Activated T-cell treated with anti-CD3 and anti-CD28 coated beads for 48 hours (primary cell): ENCODE measurements at places on chromosomes 5 and 9.

- DNase-seq: no peak
Observed at GRCh38 chr5:36177715-36178523, 26.0 kb downstream of the SKP2 start.

- no peak for DNase-seq
Observed at GRCh38 chr9:131695836-131696460, 43.9 kb downstream of the RAPGEF1 start.

DNA sequence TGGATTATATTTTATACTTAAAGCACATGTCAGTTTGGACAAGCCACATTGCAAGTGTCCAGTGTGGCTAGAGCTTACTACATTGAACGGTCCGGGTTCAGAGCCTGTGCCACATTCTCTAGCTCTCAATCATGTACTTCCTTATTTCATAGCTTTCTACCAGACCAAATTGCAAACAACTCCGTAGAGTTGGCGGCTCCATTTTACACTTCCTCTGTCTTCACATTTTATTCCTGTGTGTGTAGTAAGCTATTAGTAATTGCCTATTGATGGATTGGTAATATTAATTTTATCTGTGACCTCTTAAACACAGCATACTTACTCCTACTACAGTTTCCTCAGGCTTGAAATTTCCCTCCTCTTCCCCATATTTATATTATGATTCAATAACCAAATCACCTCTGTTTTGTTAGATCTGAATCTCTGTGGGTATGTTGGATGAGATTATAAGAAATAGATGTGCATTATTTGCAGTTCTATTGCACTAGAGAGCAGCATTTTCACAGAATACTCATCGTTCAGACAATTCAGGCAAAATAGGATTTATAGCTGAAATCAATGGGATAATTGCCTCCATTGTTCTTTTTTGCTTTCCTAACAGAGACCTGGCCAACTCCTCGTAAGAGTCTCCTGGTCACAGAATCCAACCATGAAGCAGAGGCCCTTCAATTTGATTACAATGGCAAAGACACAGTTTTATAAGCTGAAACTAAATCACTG is 29.0 kb upstream of the C9orf72 start:
- no peak for DNase-seq

DNA sequence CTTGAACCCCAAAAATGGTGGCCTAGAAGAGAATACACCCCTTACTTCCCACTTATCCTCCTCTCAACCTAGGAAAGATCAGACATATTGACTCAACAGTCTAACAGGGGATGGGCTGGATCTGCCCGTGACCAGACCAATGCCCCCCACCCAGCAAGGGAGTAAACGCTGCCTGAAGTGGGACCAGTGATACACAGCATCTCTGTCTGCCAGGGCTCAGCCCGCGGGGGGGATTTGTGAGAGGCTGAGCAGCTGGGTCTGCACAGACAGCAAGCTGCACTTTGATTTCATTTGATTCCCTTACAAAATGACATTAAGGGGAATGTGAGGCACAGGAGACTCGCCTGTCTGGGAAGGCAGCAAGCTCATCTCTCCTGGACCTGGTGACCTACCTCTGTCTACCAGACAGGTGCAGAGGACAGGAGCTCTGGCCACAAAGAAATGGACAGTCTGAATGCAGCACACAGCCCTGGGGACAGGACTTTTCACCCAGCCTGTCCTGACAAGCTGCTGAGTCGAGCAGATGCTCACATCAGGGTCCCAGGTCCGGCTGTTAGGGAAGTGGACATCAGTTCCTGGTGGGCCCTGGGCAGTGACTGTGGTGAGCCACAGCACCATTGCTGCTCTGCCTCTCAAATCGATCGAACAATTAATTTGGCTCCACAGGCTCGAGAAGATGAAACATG is 79.9 kb downstream of the RGS3 start:
- no peak for DNase-seq

DNA sequence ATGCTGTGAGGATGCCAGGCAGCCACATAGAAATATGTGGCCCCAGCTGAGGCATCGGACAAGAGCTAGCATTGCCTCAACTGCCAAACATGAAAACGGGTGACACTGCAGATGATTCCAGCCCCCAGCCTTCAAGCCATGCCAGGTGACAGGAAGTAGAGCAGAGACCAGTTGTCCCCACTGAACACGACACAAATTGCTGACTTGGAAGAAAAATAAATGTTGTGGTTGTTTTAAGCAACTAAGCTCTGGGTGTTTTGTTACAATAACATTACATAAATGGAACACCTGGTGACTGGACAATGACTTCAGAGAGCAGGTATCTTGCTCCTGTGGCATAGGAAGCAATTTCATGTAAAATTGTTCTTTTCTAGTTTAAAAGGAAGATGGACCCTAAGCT is 154.2 kb downstream of the KIF4B start:
- no peak for DNase-seq

DNA sequence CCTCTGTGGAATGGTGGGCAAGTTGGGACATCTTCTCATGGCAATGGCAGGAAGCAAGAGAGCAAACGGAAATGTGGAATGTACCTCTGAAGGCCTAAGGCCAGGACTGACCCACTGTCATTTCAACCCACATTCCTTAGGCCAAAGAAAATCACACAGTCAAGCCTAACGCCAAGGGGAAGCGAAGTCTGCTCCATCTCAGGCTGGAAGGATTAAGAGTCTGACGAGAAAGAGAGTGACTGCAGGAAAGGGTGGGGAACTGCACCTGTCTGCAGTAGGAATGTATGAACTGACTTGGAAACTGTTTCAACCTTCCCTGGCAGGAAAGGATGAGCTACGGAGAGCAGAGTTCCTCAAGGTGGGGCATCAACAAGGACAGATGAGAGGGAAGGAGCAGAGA is 90.2 kb upstream of the TAS2R1 start:
- DNase-seq: no peak

DNA sequence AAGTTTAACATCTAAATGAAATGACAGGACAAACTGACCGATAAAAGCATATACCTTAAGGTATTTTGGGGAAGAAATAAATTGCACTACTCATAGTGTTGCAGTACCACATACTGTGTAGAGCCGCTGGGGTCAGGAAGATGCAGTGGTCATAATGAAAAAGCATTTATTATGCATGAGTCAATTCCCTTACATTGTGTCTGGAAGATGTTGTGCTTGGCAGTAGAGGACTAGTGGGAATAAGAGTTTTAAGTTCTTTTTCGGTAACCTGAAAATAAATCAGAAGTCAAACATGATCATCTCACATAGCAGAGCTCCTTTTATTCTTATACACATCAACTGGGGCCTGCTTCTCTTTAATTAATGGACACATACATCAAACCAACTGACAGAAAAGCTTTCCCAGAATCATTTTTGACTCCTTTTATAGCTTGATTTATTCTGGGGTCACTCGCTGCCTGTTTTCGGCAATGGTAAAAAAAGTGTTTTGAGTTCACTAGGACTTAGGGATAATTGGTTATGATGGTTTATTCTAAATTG is 262.5 kb upstream of the CHD1 start:
- no peak for DNase-seq

DNA sequence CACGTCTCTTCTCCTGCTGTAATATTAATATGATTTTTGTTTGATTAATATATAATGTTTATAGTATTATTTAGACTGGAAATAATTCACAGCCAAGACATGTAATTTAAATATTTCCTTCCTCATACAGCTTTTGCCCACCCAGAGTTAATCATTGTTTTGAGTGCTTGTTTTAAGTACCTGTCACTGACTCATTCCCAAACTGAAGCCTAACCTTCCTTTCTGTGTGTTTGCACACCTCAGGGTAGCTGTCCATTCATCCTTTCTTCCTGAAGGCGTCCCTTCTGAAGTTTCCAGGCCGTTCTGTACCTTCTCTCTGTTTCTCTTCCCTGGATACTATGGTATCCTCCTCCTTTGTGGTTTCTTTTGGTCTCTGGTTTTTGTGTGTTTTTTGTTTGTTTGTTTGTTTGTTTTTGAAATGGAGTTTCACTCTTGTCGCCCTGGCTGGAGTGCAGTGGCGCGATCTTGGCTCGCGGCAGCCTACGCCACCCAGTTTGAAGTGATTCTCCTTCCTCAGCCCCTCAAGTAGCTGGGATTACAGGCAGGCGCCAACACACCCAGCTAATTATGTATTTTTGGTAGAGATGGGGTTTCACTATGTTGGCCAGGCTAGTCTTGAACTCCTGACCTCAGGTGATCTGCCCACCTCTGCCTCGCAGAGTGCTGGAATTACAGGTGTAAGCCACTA is 312.4 kb downstream of the DOCK8 start:
- DNase-seq: no peak

DNA sequence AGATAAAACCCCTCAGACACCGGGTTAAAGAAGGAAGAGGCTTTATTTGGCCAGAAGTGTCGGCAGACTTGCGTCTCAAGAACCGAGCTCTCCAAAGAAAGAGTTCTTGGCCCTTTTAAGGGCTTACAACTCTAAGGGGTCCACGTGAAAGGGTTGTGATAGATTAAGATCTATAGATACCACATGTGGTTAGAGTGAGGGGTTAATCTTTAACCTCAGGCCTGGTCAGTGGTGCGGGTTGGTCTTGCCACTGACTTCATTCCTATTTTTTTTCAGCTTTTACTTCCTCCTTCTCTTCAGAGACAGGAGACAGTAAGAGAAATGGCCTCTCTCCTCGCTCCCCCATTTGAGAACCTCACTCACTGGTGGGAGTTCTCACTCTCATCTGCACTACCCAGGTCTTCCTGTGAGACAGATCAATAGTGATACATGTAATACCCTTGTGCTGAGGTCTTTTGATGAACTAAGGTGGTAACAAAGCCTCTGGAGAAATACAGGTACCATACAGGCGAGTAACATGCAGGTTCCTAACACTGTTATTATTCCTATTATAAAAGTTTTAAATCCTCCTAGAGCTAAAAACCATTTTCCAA is 52.4 kb upstream of the COX7C start:
- DNase-seq: no peak

GRCh38 chr5:158115468-158115867 is 256.5 kb upstream of the CLINT1 start:
- no peak for DNase-seq

- DNase-seq: no peak
Observed at GRCh38 chr5:27465140-27465539, 426.8 kb upstream of the CDH9 start.

DNA sequence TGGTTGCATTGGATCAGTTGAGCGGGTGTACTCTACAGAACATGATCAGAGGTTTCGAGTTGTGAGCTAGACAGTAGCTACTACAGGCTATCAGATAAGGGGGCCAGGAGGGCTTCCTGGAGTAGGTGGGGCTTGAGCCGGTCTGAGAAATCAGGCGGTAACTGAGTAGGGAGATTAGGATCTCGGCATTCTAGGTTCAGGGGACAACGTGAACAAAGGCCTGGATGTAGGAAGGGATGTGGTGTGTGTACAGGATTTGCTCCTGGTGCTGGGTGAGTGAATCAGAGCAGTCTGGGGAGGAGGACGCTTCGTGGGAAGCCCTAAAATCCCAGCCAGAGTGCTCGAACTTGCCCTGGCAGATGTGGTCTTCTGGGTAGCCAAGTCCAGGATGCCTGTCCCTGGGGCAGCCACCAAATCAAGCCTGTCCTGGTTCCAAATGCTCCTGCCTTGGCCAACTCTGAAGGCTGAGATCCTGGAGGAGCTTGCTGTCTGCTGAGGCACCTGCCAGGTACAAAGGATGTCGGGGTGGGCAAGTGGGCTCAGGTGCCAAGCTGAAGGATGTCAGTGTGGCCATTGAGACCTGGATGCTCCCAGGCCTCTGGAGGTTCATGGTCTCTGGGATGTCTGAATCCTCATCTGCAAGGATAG is 33.4 kb downstream of the STC2 start:
- no peak for DNase-seq

DNA sequence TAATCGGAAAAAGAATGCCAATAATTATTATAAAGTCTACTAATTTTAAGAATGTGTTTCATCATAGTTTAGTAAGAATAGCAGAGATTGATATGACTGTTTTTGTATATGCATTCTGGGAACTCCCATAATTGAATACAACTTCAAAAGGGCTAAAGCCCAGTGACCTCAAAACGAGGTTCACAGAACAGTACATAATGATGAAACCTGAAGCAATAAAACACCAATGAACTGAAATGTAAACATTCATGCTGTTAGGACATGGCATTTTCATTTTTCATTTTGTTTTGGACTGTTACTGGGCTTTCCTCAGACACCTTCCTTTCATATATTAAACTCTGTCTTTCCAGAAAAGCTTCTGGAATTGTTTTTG is 684 bp upstream of the JMY start:
- DNase-seq: no peak

DNA sequence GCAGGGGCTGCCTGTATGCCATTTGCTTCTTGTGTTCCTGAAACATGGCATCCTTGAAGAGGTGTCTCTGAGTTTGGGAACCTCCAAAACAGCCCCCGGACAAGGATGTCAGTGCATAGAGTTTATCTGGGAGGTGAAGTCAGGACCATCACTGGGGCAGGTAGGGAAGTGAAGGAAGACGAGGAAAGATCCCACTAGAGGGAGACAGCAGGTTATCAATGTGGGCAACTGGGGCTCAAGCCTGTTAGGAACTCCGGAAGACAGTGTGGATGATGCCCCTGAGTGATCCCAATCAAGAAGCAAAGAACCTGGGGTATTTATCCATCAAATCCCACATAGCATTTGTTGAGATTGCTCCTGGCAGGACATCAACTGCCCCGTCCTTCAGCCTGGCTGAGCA is 233.1 kb downstream of the AGTPBP1 start:
- DNase-seq: no peak

- DNase-seq: no peak
Observed at GRCh38 chr5:88725454-88725853, 157.5 kb downstream of the MEF2C start.

DNA sequence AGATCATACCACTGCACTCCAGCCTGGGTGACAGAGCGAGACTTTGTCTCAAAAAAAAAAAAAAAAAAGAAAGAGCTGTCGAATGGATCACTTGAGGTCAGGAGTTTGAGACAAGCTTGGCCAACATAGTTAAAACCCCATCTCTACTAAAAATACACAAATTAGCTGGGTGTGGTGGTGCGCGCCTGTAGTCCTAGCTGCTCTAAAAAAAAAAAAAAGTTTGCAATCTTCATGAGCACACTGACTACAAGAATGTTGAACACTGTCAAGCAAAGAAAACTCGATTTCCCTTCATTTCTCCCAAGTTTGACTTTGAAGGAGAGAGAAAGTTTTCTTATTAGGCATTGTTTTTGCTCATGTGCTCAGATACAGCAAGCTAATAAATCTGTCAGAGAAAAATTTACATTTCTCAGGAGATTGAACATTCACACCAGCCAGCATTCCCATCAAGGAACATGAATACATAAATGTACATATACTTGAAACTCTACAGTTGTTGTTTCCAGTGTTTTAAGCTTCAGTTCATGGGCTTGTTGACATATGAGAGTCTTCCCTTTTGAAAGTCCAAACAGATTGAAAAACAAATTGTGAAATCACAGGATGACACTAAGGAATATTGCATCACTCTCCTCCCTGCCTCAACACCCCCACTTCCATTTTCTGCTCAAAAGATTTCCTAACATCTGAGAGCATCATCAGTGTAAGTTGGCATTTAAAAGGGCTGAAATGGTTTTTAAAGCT is 81.8 kb downstream of the ARRDC3 start:
- no peak for DNase-seq

DNA sequence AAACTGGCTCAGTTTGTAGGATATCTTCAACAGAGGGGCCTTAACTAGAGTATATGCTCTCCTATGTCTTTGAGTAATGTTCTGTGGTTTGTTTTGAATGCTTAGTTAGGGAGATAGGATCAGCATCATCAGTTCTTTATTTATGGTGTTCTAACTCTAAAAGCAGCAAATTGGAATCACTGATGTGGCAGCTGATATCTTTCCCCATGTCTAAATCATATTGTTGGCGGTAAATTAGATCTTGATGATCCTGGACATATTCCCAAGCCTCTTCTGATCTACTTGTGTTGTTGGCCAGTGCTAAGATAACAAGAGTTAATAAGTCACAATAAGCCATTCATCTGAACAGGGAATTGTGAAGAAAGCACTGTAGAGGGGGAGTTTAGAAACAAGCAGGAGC is 332.4 kb upstream of the DAB2 start:
- no peak for DNase-seq
